ENCODE measurements at places on chromosomes 6 and 20.

DNA sequence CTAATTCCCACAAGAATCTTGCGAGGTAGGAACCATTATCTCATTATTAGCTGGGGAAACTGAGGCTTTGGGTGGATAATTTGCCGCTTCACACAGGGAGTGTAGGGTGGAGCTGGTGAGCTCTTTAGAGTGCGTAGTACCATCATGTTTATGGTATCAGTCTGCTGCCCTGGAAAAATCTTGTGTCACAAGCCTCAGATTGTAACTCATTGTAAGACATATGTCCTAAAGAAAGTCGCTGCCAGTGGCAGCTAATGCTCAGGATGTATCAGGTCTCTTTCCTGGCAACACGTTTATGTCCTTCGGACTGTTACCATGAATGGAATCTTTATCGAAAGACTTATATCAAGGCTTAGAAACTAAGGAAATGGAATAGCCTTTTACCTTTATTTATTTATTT is 1.9 kb downstream of the ZFAND3 start:
- DNase-seq: no peak

DNA sequence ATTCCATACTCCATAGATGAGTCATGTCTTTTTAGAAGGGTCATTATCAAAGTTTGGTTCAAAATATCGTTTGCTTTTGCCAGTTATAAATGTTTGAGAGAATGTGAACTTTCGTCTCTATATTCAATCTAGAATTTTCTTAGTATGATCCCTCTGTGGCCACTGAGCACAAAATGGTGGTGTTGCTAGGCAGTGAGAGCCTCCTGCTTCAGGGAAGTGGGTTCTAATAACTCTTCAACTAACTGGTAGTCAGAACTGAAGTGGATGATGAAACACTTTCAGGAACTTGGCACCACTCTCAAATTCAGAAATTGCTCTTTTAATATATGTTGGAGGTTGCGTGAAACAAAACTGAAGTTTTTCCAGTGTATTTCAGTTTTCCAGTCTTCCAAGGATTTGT is 125.0 kb upstream of the DOK5 start:
- no peak for DNase-seq

GRCh38 chr6:129183681-129184301 is 300.9 kb downstream of the LAMA2 start:
- DNase-seq: peak; percentile 10

GRCh38 chr20:16744178-16744807 is 3.9 kb upstream of the OTOR start:
- no peak for DNase-seq

DNA sequence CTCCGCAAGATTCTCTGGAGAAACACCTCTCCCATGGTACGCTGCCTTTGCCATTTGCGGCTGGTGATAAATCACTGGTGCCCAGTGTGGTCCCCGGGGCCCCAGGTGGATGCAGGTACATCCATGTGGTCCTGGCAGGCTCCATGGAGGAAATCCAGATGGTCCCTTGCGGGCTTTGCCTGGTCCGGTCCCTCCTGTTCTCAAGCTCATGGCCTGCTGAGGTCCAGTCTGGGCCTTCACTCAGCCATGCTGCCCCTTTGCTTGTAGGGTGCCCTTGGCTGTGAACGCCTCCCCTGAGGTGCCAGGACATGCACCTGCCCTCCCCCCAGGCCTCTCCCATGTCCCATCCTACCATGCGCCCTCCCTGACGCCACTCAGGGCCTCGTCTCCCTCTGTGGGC is 21.2 kb upstream of the DACT2 start:
- no peak for DNase-seq

DNA sequence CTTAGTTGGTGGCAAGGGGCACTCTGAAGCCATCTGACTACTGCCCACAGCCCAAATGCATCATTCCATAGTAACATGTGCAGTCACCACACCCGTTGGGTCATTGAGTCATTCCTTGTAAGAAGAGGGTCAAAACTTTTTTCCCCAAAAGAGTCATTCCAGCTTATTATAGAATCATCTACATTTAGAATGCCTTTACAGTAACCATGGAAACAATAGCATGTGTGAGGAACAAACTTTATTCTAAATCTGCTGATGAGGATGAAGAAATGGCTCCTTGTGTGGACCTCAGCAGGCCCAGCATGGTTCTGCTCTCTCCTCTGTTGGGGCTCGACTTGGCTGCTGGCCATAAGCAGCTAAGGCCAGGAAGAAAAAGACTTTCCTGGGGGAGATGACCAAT is 111.2 kb upstream of the PTPRT start:
- DNase-seq: no peak

GRCh38 chr20:35174458-35175216 is 2.8 kb downstream of the PROCR start:
- DNase-seq: no peak

DNA sequence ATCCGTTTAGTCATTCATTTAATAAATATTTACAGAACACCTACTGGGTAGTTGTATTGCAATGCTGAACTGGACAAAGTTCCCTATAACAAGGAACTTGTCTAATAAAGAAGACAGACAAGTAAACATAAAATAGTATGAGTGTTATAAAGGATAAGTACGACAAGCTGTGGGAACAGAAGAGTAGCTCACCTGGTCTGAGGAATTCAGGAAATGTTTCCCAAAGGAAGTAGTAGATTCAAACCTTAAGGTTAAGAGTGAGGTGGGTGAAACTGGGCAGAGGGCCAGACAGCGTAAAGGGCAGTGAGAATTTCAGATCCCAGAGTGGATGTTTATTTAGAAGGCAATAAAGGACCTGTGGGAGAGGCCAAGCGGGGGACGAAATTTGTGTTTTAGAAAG is 72.3 kb upstream of the CD2AP start:
- peak; percentile 52 for DNase-seq

- no peak for DNase-seq
Measured at GRCh38 chr6:96886519-96886918, 11.2 kb downstream of the NDUFAF4 start.

GRCh38 chr6:35170891-35171290 is 29.8 kb upstream of the TCP11 start:
- DNase-seq: no peak

- DNase-seq: peak; percentile 44
Measured at GRCh38 chr20:1326031-1326930, 2.7 kb downstream of the SDCBP2 start.

GRCh38 chr6:20978151-20978614 is 443.9 kb downstream of the CDKAL1 start:
- no peak for DNase-seq

DNA sequence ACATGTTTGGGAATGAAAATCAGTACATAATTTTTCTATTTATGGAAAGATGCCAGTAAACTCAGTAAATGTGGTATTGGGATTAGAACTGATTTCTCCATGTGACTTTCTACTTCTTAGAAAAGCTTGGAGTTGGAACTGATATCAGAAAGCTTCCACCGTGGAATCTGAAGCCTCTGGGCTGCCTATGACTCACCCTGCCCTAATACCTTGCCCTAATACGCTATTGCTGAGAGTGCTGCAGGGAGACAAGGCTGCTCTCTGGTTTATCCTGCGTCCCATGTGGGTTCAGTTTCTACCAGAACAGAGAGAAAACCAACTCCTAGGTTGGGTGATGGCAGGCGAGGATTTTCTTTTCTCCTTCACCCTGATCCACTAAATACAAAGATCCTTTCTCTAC is 3.3 kb upstream of the STMND1 start:
- peak; percentile 71 for DNase-seq

GRCh38 chr20:50772420-50773185 is 22.3 kb upstream of the BCAS4 start:
- DNase-seq: no peak

DNA sequence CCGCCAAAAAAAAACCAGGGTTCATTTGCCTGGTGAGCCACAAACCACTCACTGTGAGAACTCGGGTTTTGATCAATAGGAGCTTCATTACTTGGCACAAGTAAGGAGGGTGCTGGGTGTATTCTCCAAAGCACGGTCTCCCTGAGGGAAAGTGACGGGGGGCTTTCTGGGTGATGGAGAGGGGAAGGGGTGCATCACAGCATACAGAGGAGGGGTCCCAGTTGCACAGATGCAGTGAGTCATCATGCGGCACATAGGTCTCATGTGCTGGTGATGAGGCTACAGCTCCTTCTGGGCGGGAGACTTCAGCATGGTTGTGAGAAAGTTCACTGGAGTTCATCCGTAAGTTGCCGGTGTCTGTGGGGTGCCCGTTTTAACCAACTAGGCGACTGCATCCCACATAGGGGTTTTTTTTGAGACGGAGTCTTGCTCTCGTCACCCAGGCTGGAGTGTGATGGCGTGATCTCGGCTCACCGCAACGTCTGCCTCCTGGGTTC is 36.2 kb downstream of the SUN5 start:
- DNase-seq: no peak

- DNase-seq: no peak
Measured at GRCh38 chr6:88695937-88696336, 267.5 kb downstream of the RNGTT start.

- DNase-seq: no peak
Measured at GRCh38 chr6:44327096-44327495, 13.9 kb upstream of the AARS2 start.

DNA sequence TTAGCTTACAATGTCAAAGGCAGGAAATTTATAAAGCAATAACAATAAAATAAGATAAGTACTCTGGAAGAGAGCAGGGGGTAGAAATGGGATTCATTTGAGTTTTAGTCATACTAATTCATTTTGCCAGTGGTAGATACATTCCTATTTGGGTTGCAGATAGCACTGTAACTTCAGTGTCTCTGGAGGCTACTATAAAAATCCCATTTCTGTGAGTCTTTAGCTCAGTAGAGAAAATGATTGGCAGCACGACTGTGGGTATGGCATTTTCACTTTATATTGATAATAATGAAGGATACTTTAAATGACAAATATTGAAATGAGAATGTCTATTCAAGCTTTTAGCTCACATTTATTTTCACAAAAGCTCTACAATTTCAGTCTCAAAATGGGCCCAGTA is 93.6 kb downstream of the FHL5 start:
- DNase-seq: no peak

DNA sequence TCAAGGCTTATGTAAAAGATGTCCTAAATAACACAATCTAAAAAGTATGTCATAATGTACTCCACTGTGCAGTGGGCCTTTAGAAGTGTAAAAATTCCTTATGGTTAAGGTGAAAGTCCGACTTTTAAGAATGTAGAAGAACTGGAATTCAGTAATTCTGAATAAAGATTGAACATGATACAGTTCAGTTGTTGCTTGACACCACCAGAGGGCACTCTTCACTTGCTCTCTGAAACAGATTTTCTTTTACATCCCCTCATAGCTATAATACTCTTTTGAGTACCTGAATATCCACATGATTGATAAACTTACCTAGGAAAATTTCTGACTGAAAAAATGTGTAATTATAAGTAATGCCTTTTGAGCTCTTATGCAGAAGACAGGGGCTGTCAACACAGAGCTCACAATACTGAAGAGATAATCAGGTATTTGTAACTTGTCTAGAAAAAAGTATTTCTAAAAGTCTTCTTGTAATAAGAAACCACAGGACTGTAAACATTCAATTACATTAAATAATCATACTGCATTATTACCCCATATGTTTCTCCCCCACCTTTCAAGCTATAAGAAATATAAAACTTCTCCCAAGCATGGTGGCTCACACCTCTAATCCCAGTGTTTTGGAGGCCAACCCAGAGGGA is 92.1 kb downstream of the POPDC3 start:
- DNase-seq: peak; percentile 76

DNA sequence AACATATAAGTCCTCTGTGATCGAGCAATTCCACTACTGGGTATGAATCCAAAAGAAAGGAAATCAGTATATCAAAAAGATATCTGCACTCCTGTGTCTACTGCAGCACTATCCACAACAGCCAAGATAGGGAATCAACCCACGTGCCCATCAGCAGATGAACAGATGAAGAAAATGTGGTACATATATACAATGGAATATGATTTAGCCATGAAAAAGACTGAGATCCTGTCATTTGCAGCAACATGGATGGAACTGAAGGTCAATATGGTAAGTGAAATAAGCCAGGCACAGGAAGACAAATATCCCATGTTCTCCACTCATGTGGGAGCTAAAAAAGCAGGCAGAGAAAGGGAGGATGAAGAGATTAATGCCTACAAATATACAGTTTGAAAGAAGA is 95.7 kb upstream of the POPDC3 start:
- no peak for DNase-seq

GRCh38 chr6:137736911-137737310 is 130.1 kb upstream of the TNFAIP3 start:
- no peak for DNase-seq

DNA sequence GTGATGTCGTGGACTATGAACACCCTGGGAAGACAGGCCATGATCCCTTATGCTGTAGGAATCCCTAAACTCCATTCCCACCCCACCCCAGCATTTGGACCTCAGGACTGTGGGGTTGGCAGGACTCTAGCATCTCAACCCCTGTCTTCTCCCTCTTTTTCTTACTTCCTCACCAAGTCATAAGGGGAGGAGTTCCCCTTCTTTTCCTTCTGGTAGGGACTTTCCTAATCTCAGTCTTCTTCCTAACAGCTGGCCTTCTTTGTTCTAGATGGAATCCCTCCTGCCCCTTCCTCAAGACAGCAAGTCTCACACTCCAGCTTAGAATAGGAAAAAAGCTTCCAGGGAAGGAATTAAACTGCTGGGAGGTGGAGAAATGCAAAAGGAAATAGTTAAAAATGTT is 2.3 kb upstream of the SIRPB2 start:
- no peak for DNase-seq

DNA sequence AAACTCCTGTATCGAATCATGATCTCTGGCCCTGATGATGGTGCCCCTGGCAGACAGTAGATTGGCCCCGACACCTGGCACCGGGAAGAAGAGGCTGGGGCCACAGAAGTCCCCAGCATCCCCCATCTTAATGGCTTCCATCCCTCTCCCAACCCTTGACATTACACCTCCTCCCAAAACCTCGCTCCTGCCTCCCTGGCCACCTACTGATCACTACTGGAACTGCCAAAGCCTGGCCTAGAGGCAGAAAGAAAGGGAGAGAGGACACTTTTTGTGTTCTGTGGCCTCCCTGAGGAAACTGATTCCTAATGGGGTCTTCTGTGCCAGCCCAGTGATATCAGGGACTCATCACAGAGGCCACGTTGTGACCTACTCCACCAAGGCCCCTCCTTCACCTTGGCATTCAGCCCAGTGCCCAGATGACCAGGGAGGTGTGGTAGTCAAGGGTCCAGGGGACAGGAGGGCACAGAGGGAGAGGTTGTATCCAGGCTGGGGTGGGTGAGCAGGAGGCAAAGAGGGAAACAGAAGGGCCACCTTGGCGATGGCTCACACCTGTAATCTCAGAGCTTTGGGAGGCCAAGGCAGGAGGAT is 6.1 kb downstream of the C20orf173 start:
- DNase-seq: no peak

All from hepatocyte (in vitro differentiated cells).